Fibroblast of the aortic adventitia (primary cell): ENCODE measurements at places on chromosomes 11 and 22. TPM values are rescaled to one million over a fixed set of nuclear protein-coding genes. Genes with fewer than 3 reads are reported as not detected.

DNA sequence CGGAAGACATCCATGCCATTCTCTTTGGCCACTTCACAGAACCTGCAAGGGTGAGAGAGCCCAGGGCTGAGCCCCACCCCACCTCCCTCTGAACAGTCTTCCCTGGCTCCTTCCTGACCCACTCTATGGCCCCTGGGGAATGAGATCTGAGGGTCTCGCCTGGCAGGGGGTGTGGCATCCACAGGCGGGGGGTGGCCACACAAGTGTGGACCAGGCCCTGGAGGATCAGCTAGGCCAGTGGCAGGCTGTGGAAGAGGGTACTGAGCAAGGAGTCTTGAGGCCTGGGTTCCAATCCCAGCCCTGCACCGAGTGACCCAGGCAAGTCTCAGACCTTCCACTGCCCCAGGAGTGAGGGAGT, 5.6 kb upstream of the LRFN4 start:
- DNase-seq, result no peak

DNA sequence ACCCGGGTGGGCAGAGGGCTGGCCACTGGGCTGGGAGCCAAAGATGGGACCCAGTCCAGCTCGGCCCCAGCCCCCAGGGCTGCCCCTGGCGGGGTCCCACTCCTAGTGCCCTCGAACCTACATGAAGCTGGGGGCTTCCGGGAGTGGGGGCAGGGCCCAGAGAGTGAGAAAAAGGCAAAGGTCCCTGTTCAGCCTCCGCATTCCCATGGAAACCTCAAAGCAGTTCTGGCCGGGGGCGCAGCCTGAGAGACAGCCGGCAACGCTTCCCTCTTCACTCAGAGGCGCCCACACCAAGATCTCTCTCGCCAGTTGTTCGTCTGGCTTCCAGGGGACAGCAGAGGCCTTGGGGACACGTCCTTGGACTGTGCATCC, 22.4 kb upstream of the ARHGAP8 start:
- no peak for DNase-seq

- DNase-seq, result no peak
These were observed 774 bp upstream of the E2F8 start for GRCh38 chr11:19241260-19242178.

GRCh38 chr22:36741968-36742367, 34.0 kb downstream of the IFT27 start:
- DNase-seq, result no peak

GRCh38 chr11:20310137-20310536, 53.4 kb upstream of the HTATIP2 start:
- DNase-seq, result no peak

The APOBEC3A gene
- total RNA-seq, result not detected in 2 replicates

DNA sequence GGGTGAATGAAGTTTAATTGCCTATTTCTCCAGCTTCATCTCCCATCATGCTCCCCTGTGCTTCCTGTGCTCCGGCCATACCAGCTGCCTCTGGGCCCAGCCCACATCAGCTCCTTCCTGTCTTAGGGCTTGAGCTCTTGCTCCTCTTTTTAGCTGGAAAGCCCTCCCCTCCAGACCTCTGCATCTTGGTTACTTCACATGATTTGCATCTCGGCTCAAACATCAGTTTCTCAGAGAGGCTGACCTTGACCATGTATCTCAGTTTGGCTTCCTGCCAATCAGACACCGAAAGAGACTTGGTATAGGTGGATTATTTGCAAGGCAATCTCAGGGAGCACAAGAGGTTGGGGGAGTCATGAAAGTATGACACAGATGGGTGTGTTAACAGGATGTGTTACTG, 73.2 kb upstream of the TIMP3 start:
- no peak for DNase-seq

GRCh38 chr11:16404781-16405285, 48.5 kb upstream of the SOX6 start:
- DNase-seq, result no peak

The KCNC1 gene
- total RNA-seq, result not detected in 2 replicates

The CHRM4 gene
- total RNA-seq, result not detected in 2 replicates

DNA sequence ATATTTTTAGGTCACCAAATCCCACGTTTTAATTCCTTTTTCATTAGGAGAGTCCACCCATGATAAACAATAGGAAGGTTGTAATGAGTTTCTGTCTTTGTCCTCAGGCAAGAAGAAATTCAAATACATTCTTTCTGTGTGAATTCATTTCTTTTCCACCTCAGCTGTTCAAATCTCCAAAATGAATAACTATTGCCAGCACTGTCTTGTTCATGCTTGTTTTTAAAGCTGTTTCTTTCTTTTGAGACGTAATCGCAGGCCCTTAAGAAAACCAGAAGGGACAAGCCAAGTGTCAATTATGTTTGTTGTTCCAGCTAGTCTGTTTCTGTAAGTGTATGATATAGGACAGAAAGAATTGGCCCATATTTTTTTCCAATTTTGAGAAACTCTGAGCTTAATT, 20.2 kb downstream of the MMP27 start:
- peak; percentile 42 for DNase-seq

DNA sequence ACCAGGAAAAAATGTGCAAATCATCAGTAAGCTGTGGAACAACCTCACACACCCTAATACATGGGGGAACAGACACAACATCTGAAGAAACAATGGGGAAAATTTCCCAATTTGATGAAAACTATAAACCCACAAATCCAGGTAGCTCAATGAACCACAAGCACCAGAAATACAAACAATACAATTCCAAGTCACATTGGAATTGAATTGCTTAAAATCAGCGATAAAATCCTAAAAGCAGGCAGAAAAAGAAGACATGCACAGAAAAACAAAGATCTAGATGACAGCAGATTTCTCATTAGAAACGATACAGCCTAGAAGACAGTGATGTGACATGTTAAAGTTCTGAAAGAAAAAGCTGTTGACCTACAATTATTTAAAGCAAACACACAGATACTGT, 32.0 kb downstream of the DGCR2 start:
- DNase-seq, result no peak

The OR10D3 gene
- total RNA-seq, result not detected in 2 replicates

DNA sequence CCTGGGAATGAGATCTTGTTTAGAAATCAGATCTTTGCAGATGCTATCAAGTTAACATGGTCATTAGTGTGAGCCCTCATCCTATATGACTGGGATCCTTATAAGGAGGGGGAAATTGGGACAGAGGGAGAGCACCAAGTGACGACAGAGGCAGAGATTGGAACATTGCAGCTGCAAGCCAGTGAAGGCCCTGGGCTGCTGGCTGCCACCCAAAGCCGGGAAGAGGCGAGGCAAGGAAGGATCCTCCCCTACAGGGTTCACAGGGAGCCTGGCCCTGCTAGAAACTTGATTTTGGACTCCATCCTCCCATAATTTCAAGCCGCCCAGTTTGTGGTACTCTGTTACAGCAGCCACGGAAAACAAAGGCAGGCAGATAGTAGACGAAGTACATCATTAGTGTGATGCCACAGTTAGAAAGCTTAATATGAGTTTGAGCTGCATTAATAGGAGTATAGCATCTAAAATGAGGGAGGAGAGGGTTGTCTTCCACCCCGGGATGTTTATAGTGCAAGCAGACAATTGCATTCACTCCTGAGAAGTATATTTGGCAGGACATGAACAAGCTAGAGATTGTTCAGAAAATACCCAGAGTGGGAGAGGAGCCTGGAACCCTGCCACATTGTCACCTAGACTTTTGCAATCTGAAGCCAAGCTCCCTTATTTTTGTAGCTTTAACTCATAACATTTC, 56.8 kb upstream of the CLMP start:
- peak; percentile 70 for DNase-seq

The SNX32 gene
- 1.6 and 3.3 TPM in 2 replicates for total RNA-seq

The CD6 gene
- total RNA-seq, result not detected in 2 replicates

- no peak for DNase-seq
These were observed 12.3 kb downstream of the IFT27 start for GRCh38 chr22:36763576-36763975.

- DNase-seq, result no peak
These were observed 10.9 kb upstream of the CABP2 start for GRCh38 chr11:67534070-67534679.

GRCh38 chr11:111729071-111729830, 36.9 kb downstream of the PPP2R1B start:
- no peak for DNase-seq

The RANGAP1 gene
- 78.5 and 89.4 TPM in 2 replicates for total RNA-seq

The CRYBB2 gene
- not detected in 2 replicates for total RNA-seq

DNA sequence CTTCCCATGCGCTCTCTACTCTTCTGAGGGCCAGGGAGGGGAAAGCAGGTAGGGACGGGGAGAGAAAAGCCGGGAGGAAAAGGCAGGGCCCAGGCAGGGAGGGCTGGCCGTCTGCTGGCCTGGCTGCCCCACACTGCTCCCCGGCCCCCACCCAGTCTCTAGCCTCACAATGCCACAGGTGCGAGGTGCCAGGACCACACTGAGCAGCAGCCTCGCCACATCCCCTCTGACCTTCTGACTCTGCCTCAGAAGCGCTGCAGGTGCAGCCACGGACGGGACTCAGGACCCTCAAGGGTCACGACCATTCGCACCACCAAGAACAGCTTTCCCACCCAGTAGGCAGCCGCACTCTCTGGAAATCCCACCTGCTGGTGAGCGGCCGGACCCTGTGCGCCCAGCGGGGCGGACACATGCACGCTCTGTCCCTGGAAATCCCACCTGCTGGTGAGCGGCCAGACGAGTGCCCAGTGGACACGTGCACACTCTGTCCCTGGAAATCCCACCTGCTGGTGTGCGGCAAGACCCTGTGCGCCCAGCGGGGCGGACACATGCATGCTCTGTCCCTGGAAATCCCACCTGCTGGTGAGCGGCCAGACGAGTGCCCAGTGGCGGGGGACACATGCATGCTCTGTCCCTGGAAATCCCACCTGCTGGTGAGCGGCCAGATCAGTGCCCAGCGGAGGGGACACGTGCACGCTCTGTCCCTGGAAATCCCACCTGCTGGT, 20.1 kb downstream of the TOLLIP start:
- DNase-seq, result no peak

DNA sequence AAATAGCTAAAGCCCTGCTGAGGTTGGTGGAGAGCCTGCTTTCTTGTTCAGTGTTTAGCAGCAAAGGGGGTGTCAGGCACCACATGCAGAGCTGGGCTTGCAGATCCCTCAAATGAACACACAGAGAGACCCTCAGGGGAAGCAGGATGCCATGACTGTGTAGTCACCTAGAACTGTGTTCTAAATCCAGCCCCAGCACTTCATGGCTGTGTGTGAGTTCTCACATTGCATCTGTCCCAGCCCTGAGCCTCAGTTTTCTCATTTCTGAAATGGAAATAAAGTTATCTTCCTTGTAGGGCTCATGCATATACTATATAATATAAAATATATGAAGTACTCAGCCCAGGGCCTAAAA, 47.1 kb downstream of the CWC15 start:
- no peak for DNase-seq

The SGSM1 gene
- total RNA-seq, result not detected in 2 replicates

- no peak for DNase-seq
These were observed 18.6 kb downstream of the EP300 start for GRCh38 chr22:41110968-41111367.

The C11orf24 gene
- total RNA-seq, result 11.7 and 42.1 TPM in 2 replicates

The ARHGAP42 gene
- 12.6 and 21.1 TPM in 2 replicates for total RNA-seq

GRCh38 chr22:40042312-40042711, 47.6 kb downstream of the FAM83F start:
- no peak for DNase-seq

DNA sequence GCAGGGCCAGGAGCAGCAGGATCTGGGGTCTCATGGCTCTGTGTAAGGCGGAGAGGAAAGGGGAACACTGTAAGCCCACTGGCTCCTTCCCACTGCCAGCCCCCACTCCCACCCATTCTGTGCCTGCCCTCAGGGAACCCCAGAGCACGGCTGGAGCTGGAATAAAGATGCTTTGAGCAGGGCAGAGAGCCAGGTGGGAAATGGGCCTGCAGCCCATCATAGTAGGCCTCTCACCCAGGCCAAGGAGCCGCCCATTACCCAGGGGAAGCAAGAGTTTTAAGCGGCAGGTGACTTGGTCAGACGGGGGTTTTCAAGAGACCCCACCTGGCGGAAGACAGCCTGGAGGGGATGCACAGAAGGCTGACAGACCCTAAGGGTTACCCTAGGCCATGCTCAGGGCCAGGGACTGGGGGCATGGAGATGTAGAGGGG, 4.6 kb downstream of the LRRC32 start:
- no peak for DNase-seq

GRCh38 chr11:134532131-134532920, 120.3 kb upstream of the B3GAT1 start:
- DNase-seq, result no peak

DNA sequence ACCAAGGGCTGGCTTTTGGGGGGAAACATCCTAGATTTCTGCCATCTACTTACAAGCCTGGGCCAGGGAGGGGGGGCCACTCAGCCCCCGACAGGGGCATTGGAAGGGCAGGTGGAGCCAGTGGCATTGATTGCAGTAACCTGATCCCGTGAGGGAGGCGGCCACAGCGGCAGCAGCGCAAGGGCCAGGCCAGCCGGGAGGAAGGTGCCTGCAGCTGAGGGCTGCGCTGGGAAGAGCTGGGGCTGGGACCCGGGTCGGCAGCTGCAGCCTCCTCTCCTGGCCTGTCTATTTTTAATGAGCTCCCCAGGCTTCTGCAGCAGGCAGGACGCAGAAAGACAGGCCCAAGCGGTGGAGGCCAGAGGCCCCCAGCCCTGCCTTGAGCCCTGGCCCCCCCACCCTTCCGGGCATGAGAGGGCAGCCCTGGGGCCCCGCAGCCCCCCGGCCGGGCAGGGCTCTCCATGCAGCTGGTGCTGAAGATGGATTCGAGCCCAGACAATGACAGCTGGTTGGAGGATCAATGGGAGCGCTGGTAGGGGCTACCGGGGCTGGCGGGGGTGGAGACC, 10.6 kb downstream of the FREY1 start:
- no peak for DNase-seq

The APOBEC3B gene
- 0.90 and 6.8 TPM in 2 replicates for total RNA-seq

DNA sequence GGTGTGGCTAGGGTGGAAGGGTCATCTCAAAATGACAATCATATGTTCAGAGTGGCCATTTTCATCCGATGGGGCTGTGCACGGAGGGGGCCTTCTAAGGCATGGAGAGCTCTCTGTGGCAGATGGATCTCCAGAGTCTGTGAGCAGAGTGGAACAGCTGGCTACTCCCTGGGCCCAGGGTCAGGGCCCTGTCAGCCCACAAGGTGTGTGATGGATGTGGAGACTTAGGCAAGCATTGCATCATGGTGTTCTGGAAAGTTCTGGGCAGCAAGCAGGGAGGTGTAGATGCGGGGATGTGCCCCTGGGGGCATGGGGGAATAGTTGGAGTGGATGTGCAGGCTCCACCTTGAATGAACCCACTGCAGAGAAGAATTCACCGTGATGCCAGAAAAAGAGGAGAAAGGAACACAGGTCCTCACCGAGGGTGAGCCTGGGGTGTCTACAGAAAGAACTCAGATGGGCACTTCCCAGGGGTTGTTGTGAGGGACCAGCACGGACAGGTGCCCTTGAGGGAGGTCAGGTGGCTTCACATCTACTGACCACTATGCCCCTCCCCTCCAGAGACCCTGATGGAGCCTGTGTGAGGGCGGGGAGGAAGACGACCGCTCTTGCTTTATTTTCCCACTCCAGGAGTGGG, 51.1 kb downstream of the CHRDL2 start:
- no peak for DNase-seq
